Fibroblast of skin of left biceps (primary cell): ENCODE measurements at places on chromosomes 2 and 18.

- DNase-seq, result peak; percentile 66
These were observed 69.7 kb upstream of the KCNE4 start for GRCh38 chr2:222982010-222982908.

GRCh38 chr2:201978986-201979385 is 54.7 kb upstream of the FZD7 start:
- no peak for DNase-seq

DNA sequence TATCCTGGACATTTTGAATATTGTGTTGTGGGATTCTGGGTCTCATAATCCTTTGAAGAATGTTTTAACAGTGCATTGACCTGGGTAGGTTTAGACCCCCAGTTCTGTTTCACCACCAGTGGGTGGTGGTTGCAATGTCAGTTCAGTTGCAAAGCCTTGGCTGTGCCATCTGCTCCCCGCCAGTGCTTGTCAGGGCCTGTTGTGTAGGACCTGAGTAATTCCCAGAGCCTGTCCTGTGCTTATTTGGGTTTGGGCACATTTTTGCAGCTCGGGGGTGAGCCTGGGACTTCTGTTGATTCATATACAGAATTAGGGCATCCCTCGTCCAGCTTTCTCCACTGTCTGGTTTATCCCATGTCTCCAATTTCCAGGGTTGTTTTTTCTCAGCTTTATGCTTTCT is 24.8 kb downstream of the ATP9B start:
- no peak for DNase-seq

DNA sequence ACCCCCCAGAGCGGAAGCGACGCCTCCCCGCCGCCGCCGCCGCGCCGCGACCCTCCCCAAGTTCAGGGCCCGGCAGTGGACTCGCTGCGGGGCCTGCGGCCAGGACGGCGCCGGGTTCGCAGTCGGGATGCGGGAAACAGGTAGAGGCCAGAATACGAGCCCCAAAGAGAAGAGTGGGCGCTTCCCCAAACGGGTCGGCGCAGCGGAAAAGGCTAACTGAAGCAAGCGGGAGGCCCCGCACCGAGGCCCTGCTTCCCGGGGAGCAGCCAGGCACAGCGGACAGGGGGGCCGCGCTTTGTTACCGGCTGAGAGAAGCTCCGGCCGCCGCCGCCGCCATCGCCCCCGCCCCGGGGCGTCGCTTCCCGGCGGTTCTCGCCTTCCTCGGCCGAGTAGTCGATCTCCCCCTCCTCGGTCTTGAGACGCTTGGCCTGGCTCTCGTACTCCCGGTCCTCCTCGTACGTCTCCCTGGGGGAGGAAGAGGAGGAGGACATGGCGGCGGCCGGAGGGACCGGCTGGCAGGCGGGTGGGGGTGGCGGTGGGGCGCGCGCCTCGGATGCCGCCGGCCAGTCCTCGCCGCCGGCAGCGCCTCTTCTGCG is 494 bp downstream of the HNRNPLL start:
- DNase-seq, result no peak

GRCh38 chr18:44514106-44514505 is 166.6 kb upstream of the SETBP1 start:
- DNase-seq, result no peak

DNA sequence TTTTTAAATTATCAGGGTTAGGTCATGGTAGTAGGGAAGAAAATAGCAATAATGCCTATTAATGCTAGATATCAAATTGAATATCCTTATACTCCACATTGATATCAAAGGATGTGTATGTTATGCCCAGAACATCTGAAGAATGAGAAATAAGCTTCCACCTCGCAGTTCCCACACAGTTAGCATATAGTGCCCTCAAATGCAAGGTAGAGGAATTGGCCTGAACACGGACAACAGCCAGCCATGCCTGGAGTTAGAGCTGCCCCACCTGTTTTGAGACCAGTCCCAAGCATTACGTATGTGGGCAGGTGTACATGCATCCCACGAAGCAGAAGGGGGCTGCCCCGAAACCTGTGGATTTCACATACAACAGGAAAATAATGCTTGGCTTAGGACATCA is 79.6 kb downstream of the SUMO1 start:
- DNase-seq, result no peak

GRCh38 chr2:203740871-203741281 is 34.4 kb downstream of the CD28 start:
- DNase-seq, result no peak

GRCh38 chr2:204072443-204073324 is 136.1 kb downstream of the ICOS start:
- DNase-seq, result no peak

- DNase-seq, result no peak
These were observed 43.7 kb upstream of the TWIST2 start for GRCh38 chr2:238803996-238804870.

DNA sequence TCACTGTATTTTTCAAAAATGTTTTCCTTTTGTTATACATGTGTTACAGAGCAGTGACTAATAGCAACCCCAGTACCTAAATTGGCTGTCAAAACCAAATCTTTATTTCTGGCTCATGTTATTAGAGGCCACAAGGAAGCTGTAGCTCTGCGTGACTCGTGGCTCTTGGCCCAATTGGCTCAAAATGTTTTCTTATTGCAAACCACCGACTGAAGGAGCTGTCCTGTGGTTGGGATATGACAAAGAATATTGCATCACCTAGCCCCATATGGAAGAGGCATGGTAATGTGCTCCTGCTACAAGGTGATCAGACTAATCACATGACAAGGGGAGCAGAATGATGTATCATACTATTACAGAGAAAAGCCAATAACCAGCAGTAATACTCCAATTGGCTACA is 1058.5 kb downstream of the CBLN2 start:
- DNase-seq, result peak; percentile 6

DNA sequence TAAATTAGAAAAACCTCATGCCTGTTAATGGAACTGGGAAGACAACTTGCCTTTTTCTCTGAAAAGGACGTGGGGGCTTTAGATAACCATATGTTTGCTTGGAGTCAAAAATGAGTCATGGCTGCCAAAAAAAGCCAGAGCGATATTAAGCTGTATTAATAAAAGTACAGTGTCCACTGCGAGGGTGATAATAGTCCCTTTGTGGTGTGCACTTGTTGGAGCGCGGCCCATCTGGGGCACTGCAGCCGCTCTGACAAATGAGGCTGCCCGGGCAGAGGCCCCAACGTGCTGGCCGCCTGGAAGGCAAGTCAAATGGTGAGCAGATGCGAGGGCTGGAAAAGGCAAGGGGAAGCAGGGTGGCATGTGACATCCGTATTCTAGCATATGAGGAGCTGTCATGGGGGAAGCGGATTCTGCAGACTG is 103.3 kb upstream of the NCK2 start:
- no peak for DNase-seq

- no peak for DNase-seq
These were observed 190.2 kb downstream of the INHBB start for GRCh38 chr2:120536141-120536540.

- no peak for DNase-seq
These were observed 568 bp downstream of the TMEM131 start for GRCh38 chr2:97995026-97995733.

- DNase-seq, result no peak
These were observed 70.2 kb upstream of the RALBP1 start for GRCh38 chr18:9405130-9405529.

- no peak for DNase-seq
These were observed 15.0 kb upstream of the IL1RN start for GRCh38 chr2:113112441-113112840.

DNA sequence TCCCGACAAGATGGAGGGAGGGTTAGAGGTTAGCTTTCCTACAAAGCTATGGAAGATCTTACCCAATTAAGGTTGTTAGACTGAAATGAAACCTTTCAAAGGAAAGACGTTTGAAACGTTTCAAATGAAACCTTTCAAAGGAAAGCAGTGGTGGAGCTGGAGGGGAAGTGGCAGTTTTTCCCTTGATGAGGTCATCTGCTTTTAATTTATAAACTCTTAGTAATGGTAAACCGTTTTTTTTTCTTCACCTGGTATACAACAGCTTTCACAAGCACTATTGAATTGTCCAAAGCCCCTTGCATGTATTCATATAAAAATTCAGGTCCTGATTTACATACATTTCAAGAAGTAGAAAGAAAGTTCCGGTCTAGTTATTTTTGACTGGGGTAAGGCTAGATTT is 7.4 kb downstream of the PMAIP1 start:
- no peak for DNase-seq

DNA sequence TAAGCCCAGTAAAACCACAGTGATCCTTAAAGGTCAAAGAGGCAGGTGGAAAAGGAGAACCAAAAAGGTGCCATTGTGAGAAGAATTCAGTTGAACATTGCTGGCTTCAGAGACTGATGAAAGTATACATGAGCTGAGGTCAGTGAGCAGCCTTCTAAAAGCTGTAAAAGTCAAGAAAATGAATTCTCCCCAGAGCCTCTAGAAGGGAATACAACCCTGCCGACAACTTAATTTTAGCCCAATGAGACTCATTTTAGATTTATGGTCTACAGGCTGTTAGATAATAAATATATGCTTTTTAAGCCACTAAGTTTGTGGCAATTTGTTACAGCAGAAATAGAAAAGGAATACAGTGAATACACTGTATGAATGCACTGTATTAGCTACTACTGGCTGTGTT is 911.4 kb downstream of the TRIB2 start:
- DNase-seq, result no peak

GRCh38 chr18:22073411-22073810 is 96.0 kb upstream of the GATA6 start:
- DNase-seq, result no peak

DNA sequence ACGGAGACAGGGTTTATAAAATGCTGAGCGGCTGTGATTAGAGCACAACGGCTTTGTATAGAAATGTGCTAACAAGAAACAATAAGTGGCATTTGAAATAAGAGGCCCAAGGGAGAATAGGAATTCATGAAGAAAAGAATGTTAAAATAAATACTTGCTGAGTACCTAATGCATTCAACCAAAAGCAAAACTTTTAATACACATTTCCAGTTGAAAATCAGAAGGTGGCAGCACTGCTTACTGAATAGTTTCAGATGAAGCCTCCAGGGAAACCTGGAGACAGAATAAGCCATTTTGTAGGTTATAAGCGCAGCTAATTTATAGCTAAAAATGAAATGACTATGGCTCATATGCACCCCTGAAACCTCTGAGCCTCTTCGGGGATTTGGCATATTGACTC is 286.6 kb downstream of the DPP10 start:
- DNase-seq, result no peak
